ENCODE measurements at places on chromosomes 1 and 21.
A peak's percentile ranks its signal among the peaks of the same experiment; 100 is the strongest.

GRCh38 chr1:157965584-157965983, 27.9 kb upstream of the KIRREL1 start:
- H3K4me1 ChIP-seq: peaks cover 5% of the 10 kb centered on the region
- H3K36me3 ChIP-seq: no peaks in the 10 kb centered on the region
- H3K4me3 ChIP-seq: no peak overlapping the region
- no peak overlapping the region for H3K27ac ChIP-seq

- H3K36me3 ChIP-seq: no peaks in the 10 kb centered on the region
- DNase-seq: no peak
- no peak overlapping the region for H3K27ac ChIP-seq
- no peaks in the 10 kb centered on the region for H3K27me3 ChIP-seq
- H3K4me1 ChIP-seq: no peaks in the 10 kb centered on the region
Measured at GRCh38 chr1:240149484-240150094, 57.9 kb downstream of the FMN2 start.

- H3K27me3 ChIP-seq: no peaks in the 10 kb centered on the region
- H3K4me1 ChIP-seq: no peaks in the 10 kb centered on the region
- no peaks in the 10 kb centered on the region for H3K36me3 ChIP-seq
- no peak overlapping the region for H3K4me3 ChIP-seq
Measured at GRCh38 chr1:221292652-221293051, 413.4 kb downstream of the HLX start.

DNA sequence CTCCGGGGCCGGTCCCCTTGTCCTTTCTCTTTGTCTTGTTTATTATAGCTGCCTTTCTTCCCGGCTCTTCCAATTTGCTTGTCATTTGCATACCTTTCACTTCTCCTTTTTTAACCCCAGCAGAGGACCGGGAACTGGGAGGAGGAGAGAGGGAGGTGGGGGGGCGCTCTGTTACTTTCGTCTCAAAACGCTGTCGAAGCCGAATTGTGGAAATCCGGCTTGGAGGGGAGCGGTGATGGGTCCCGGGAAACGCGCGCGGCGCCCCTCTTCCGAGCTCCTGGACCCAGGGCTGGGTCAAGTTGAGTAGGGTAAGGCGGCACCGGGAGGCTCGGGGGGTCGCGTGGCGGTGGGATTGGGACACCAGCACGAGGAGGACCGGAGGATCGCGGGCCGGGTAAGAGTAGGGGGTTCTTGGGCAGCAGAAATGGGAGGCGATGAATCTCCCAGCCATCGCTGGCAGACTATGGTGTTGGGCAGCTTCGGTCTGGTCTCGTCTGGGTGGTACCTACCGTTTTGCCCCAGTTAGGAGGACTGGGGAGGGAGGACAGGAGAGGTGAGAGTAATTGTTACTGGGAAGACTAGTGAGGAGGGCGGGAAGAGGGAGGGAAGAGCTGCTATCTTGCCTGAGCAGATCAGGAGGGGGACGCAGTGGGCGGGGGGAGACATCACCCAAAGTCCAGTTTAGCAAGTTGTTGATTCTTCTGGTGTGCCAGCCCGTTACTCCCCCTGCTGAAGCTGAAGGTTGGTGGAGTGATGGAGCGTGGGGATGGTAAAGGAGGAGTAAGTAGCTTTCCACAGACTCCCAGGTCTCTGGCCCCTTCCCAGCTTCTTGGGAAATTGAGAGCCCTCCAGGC, 1.5 kb downstream of the PROX1 start:
- peaks cover 46% of the 10 kb centered on the region for H3K4me1 ChIP-seq
- peaks cover 38% of the 10 kb centered on the region for H3K27me3 ChIP-seq
- H3K27ac ChIP-seq: no peak overlapping the region
- H3K4me3 ChIP-seq: peak overlapping the region; percentile 56

- H3K27me3 ChIP-seq: peaks cover 3% of the 10 kb centered on the region
- DNase-seq: no peak
- peaks cover 8% of the 10 kb centered on the region for H3K4me1 ChIP-seq
- H3K27ac ChIP-seq: no peak overlapping the region
- H3K4me3 ChIP-seq: no peak overlapping the region
Measured at GRCh38 chr1:228064741-228065542, 17.6 kb upstream of the ARF1 start.

DNA sequence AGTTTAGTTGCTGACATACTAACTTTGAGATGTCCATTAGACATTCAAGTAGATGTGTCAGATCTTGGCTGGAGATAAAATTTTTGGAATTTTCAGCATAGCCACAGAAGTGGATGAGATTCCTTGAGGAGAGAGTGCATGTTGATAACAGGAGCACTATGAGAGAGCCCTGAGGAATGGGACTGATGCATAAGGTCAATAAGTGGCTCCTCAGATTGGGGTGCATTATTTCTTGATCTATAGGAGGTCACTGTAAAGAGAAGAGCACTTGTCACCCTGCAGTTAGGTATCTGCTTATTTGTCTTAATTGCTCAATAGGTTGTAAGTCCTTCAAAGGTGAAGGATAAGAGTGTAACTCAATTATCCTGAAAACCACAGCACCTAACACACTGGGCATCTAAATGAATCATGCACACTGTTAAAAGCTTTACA, 52.0 kb upstream of the TACSTD2 start:
- no peak for DNase-seq
- no peaks in the 10 kb centered on the region for H3K27me3 ChIP-seq
- H3K27ac ChIP-seq: no peak overlapping the region
- H3K36me3 ChIP-seq: no peaks in the 10 kb centered on the region

- H3K4me1 ChIP-seq: no peaks in the 10 kb centered on the region
- no peak overlapping the region for H3K4me3 ChIP-seq
- H3K36me3 ChIP-seq: no peaks in the 10 kb centered on the region
- H3K27ac ChIP-seq: no peak overlapping the region
Measured at GRCh38 chr1:214199585-214199984, 81.4 kb upstream of the SMYD2 start.

DNA sequence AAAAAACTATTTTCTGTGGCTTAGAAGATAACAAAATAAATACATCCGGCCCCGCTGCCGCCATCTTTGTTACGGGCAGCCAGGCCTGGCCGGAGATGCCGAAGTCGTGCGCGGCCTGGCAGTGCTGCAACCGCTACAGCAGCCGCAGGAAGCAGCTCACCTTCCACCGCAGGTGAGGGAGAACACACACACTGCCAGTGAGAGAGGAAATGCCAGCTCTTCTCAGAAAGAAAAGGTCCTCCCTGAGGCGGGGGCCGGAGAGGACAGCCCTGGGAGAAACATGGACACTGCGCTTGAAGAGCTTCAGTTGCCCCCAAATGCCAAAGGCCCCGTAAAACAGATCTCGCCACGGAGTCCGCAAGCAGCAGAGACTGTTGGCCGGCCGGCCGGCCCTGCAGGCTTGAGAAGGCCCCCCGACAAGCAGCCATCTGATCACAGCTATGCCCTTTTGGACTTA, 323.2 kb downstream of the AMY1C start:
- no peak overlapping the region for H3K4me3 ChIP-seq
- no peaks in the 10 kb centered on the region for H3K36me3 ChIP-seq
- H3K27me3 ChIP-seq: no peaks in the 10 kb centered on the region

DNA sequence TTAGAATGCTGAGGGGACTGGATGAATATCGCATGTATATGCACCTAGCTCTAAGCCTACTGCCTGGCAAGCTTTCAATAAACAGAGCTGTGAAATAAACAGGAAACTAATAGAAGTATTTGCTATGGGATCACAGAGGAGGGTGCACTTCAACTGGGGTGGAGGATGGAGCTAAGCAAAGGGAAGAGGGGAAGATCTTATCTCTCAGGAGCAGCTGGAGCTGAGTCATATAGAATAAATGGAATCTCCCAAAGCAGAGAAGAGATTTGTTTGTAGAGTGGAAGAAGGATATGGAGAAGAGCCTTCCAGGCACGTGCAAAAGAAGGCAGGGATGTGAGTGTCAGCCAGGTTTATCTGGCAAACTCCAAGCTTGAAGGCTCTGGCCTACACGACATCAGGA, 17.0 kb upstream of the KCNA10 start:
- no peak overlapping the region for H3K4me3 ChIP-seq
- no peaks in the 10 kb centered on the region for H3K36me3 ChIP-seq
- H3K27ac ChIP-seq: no peak overlapping the region
- no peaks in the 10 kb centered on the region for H3K4me1 ChIP-seq
- DNase-seq: no peak
- no peaks in the 10 kb centered on the region for H3K27me3 ChIP-seq

DNA sequence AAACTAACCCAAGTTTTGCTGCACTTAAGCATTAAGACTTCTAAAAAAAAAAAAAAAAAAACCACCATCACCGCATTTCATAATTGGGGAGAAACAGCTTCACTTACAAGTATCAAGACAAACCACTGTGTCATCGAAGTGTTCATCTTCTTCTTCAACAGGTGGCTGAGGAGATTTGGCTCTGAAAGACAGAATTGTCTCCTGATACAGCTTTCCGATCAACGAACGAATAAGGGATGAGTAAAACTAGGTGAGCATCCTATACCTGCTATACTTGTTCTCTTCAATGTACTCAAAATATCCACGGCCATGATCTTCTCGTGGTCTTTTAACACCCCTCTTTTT, 2.0 kb downstream of the HNRNPU start:
- peak overlapping the region; percentile 96 for H3K4me3 ChIP-seq
- H3K4me1 ChIP-seq: peaks cover 57% of the 10 kb centered on the region
- H3K27ac ChIP-seq: peak overlapping the region; percentile 100
- H3K27me3 ChIP-seq: no peaks in the 10 kb centered on the region

GRCh38 chr1:161091796-161092507, 2.6 kb upstream of the NECTIN4 start:
- H3K27ac ChIP-seq: no peak overlapping the region
- H3K27me3 ChIP-seq: peaks cover 16% of the 10 kb centered on the region
- no peaks in the 10 kb centered on the region for H3K36me3 ChIP-seq
- no peak overlapping the region for H3K4me3 ChIP-seq
- peaks cover 1% of the 10 kb centered on the region for H3K4me1 ChIP-seq

DNA sequence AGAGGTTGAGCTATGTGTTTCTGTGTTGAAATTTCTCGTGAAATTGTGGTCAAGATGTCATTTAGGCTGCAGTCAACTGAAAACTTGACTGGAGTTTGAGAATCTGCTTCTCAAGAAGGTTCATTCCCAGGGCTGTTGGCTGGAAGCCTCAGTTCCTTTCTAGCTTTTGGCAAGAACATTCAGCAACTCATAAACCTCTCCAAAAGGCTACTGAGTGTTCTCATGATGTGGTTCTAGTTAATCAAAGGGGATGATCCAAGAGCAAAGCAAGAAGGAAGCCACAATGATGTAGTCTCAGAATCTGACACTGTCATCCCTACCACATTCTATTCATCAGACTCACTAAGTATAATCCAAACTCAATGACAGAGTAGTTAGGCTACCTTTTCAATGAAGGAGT, 66.6 kb downstream of the SPATA6 start:
- no peak overlapping the region for H3K27ac ChIP-seq
- H3K36me3 ChIP-seq: peaks cover 8% of the 10 kb centered on the region
- peak; percentile 40 for DNase-seq

- no peak for DNase-seq
- H3K4me1 ChIP-seq: no peaks in the 10 kb centered on the region
- no peak overlapping the region for H3K4me3 ChIP-seq
- no peak overlapping the region for H3K27ac ChIP-seq
Measured at GRCh38 chr1:110857964-110858948, 14.7 kb upstream of the CD53 start.

DNA sequence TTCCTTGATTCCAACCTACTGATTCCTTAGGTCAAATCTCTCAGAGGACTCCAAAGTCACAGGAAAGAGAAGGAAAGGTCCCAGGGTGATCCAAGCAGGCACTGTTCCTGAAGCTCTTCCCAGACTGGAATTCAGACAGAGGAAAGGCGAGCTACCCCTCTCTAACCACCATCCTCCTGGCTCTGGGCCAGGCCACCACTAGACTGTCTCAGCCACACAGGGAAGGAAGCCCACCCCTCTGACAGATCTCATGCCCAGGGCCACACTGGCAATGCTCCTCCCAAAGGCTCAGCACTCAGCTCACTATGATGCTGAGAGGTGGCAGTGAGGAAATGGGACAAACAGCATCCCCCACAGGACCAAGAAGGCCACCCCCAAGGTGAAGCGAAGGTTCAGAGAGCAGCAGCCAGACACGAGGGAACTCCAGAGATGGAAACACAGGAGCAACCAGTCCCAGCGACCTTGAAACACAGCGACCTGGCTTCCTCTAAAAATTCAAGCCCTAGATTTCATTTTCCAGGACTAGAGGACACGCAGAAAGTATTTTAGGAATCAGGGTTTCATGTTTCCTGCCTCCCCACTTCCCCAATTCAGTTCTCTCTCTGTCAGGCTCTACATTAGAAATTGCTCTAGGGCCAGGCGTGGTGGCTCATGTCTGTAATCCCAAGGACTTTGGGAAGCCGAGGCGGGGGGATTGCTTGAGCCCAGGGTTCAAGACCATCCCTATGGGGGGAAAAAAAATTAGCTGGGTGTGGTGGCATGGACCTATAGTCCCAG, 18.8 kb downstream of the PIK3C2B start:
- peaks cover 5% of the 10 kb centered on the region for H3K4me1 ChIP-seq
- H3K27me3 ChIP-seq: no peaks in the 10 kb centered on the region
- H3K4me3 ChIP-seq: no peak overlapping the region

DNA sequence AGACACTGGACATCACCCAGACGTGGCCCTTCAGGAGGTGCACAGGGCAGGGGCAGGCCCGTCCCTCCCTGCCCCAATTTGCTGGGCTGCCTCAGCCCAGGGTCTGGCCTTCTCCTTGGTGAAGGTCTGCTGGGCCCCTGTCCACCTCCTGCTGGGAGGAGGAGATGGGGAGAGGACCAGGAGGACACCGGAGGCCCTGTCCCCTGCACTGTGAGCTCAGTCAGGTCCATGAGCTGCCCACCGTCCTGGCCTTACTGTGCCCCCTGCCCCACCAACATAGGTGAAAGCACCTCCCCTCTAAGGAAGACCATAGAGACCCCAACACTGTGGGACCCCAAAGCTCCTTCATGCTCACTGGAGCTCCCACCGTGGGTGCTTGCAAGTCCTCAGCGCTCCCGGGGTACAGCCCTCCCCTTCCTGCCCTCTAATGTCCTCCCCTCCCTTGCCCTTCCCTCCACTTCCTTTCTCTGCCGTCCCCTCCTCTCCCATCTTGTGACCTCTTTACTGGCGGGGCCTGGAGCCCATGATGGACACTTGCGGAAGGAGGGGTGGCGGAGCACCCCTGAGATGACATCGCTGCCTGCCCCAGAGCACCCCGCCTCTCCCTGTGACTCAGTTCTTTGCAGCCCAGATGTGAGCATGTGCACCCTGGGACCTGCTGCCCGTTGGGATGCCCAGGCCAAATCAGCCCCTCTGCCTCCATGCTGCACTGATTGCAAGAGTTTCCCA, 4.6 kb downstream of the LRRC3 start:
- H3K4me3 ChIP-seq: no peak overlapping the region
- H3K36me3 ChIP-seq: no peaks in the 10 kb centered on the region
- no peak overlapping the region for H3K27ac ChIP-seq
- peaks cover 7% of the 10 kb centered on the region for H3K4me1 ChIP-seq
- DNase-seq: peak; percentile 55

GRCh38 chr1:212067787-212068186, 32.2 kb downstream of the DTL start:
- no peak for DNase-seq
- H3K27ac ChIP-seq: no peak overlapping the region
- H3K4me1 ChIP-seq: no peaks in the 10 kb centered on the region
- no peaks in the 10 kb centered on the region for H3K36me3 ChIP-seq
- no peak overlapping the region for H3K4me3 ChIP-seq
